Small intestine (tissue), 16 donors: ENCODE measurements at places on chromosomes 7 and 10.

DNA sequence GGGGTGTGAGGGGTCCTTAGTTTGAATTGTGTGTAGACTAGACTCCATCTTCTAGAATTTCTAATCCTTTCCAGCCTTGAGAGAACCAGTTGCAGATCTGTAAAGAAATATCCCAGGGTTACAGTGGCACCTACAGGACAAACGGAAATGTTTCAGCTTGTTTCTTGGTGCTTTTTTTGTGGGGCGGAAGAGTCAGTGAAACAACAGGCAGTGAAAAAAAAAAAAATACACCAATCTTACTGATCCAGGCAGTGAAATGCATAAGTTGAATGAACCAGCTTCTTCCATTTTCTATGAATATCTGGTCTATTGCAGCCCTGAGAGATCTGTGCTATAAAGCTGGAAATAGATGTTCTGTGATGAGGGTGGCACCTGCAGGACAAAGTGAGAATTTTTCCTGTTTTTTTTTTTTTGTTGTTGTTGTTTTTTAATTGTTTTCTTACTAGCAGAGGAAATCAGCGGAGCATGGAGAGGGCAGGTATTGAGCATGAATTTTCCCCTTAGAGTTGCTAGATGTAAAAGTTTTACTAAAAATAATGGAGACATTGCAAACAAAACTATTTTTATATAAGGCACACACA lies 81.9 kb upstream of the DYNC1I1 start:
- peak; percentile 61 for DNase-seq

DNA sequence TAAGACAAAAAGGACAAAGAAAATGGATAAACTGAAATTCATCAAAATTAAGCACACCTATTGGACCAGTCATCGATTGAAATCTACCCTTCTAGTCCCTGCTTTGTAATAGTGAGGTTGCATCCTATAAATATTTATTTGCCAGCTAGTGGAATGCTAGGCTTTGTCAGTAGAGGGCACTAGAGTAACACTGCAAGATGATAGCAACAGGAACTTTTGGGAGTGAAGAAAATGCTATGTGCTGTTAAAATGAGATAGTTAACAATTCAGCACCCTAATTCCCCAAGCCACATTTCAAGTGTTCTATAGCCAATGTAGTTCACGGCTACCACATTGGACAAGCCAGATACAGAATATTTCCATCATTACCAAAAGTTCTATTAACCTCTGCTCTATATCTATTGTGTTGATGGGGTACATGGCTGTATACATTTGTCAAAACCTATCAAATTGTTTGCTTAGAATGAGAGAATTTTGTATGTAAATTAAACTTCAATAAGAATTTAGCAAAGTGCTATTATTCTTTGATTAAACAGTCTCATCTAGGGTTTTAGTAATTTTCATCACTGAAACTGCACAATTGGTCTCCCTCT lies 69.8 kb downstream of the LSMEM1 start:
- DNase-seq: peak; percentile 67

DNA sequence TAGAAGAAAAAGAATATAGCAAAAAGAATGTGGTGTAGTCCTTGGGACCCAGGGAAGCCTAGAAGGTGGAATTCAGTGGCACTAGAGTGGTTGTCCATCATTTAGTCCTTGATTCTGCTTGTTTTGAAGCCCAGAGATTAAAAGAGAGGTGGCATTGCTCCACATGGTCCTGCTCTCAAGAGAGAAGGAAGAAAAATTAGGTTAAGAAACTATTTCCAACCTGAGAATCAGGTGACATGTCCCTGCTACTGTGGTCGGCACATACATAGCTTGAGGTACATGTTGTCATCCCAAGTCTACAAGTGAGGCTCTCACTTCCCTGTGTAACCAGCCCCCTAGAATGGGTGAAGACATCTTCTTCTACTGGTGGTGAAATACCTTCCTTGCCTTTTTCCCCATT lies at the start of gene OR9A2:
Gene OR9A2 (minus strand): TSS at position 101 of the 400 bp plus-strand sequence. CDS start 0 bp downstream, at position 101.
- no peak for DNase-seq

DNA sequence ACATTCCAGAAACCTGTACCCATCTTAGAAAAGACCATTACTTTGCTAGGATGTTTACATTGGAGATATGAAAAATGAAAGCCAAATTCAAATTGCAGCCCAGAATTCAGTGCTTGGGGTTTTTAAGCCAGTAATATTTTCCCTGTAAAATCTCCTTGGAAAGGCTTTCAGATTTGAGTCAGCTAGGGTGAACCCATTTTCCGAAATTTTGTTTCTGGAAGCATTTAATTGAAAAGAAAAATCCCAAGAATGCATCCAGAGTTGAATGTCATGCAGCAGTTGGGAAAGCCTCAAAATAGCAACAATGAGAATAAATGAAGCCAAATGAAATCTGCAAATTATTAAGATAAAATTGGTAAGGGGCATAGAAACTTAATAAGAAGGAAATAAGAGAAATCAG lies 106.4 kb downstream of the BMPER start:
- no peak for DNase-seq

DNA sequence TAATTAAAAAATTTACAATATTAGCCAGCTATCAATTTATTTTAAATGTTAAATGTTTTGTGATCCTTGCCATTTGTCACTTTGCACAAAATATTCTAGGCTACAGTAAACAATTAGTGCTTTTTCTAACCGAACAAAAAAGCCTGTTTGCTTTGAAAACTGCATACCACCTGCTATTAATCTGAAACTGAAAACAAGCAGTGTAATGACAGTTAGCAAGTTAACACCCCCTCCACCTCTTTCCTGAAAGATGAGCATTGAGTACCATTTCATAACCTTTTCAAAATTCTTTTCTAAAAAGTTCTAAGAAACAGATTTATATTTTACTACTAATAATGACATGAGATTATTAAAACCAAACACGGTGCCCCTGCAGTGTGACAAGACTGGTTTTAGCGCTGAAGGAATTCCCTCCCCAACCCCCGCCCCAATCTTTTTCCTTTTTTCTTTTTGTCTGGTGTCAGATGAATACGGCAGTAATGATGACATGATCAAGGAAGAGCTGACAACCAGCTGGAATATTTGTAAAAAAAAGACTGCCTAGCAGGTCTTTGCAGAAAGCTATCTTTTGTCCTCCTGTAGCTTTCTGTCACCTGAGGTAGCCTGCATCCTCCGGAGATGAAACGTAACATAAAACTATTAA lies 175.6 kb downstream of the CHCHD3 start:
- DNase-seq: no peak

- DNase-seq: no peak
These were observed 67.2 kb downstream of the FAM107B start for GRCh38 chr10:14707481-14707880.

GRCh38 chr10:103557455-103557854 lies 64.0 kb downstream of the NEURL1 start:
- peak; percentile 51 for DNase-seq

DNA sequence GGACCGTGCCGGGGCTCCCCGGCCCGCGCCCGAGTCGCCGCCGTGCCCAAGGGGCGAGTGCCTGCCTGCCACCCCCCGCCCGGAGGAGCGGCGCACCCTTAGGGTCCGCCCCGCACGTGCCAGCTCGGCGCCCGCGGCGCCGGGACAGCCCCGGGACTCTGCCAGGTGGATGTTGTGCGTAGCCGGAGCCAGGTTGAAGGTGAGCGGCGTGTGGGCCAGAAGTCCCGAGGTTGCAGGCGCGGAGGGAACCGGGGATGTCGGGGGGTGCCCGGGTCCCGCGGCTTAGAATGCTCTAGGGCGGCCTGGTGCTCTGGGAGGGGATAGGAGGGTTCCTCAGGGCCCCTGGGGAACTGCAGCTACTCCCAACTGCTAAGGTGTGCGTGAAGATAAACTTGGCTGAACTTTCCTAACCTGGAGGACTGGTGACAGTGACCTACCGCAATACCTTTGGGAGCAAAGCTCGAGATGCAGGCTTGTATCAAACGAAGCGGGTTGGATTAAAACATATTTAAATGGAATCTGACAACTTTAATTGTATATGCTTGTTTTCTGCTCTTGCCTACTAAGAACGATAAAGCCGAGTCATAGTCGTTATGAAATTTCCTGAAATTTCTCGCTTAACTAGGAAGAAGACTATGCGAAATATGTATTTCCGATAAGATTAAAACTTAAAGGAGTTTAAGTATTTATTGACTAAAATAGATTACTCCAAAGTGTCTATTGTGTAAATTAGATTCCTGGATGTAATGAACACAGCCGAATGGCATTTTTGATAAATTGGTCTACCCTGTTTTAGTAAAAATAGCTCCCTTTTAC lies at the start of gene CUX1:
Gene CUX1 (plus strand): TSS at position 156 of the 816 bp plus-strand sequence. CDS start 14 bp downstream, at position 170.
- DNase-seq: peak; percentile 38

DNA sequence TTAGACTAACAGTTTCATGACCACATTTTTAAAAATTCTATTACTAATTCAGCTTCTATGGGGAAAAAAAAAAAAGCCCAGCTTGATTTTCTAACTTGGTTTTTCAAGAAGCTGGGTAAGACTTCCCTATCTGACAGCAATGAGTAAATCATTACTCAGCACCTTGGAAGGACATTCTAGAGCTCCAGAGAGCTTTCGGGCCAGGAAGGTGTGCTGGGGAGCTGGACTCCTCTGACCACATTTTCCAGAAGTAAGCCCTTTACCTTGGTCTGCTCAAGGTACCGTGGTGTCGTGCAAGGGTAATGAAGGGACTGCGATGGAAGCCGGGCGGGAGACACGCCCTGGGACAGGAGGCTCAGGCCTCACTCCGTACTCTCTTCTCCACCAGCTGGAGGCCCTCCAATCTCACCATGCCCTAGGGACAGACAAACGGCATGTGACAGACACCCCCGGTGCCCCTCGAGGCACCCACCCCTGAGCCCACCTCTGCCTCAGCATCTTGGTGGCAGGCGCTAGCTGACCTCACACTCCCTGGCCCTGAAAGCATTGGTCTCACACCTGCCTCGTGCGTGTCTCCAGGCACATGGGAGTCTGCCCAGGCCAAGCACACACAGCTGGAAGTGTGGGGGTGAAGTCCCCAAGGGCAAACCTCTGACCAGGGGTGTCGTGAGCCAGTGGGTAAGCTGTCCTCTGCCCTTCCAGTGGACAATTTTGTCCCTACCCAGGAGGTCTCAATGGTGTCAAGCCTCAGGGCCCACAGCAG lies 152.1 kb downstream of the OAT start:
- DNase-seq: no peak

DNA sequence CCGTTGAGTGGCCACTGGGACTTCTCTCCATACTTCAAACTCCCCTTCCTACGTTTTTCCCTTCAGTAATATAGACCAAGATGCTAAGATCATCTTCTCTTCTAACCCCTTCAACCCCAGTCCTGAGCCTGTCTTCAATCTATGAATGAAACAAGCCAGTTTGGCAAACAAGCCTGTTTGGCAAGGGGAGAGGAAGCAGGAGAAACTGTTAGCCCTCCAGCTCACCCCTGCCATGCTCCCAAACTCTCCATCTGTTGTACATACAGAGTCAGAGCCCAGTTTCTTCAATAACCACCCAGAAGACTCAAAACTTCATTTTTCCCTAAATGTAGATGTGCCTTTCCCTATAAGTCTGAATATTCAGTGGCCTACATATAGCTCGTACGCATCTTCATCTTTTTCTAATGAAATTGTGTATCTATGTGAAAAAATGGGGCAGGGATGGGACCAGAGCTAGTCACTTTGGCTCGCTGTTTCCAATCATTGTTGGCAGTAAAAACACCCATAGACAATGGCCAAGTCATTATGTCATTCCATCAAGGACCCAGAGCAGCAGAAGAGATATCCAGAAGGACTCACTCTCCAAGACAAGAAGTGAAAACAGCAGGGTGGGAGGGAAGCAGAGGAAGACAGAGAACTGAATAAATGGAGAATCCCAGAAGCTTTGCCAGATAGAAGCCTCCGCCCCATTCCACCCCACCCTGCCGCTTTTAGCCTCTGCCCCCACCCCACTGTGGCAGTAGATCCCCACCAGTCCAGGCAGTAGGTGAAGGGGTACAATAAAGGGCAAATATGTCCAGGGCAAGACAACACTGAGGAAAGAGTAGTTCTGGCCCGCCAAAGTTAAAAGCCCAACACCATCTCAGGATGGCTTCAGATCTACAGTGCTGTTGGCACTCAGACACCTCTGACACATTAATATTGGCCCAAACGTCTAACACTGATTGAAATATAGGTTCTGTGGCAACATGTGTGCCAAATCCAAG lies 87.3 kb downstream of the DOCK4 start:
- DNase-seq: no peak

DNA sequence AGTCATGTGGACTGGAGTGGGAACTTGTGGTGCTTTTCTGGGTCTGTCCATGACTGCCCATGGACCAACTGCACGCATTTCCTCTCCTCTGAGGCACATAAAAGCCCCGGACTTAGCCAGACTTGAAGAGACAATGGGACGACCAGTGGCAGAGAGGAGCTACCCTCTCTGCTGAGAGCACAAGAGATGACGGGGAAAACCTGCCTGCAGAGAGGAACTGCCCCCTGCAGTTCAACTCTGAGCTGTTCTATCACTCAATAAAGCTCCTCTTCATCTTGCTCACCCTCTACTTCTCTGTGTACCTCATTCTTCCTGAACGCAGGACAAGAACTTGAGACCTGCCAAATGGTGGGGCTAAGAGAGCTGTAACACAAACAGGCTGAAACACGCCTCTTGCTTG lies 184.5 kb downstream of the ZNF438 start:
- no peak for DNase-seq

- DNase-seq: no peak
These were observed 16.3 kb downstream of the CUL1 start for GRCh38 chr7:148715027-148715426.

DNA sequence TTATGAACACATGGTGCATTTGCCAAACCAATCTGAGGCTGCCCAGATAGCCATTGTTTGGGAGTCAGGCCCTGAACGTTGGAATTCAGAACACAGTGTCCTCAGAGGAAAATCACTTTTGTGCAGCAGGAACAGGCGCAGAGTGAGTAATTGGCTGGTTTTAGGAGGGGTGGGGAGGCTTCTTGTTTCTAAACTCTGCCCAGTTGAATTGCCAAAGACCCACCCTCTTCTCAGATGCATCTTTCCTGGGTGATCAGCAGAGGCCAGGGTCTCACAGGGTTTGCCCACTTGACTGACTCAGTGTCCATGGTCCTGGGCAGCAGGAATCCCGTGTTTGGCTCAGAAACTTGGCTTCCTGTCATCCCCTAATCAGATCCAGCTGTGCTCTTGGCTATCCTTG lies 24.3 kb downstream of the PRLHR start:
- DNase-seq: no peak
